Activated T-helper 1 cell treated with anti-CD3 and anti-CD28 coated beads, Interleukin-12 subunit alpha, Interleukin-12 subunit beta, Interleukin-2, Interleukin-4 antibody, amounts not matched to agents 30 ng/mL and 10 ng/mL and 1 ng/mL, durations not matched to agents 14 hours and 24 hours and 36 hours (primary cell): ENCODE measurements at places on chromosomes 16 and 17.
A peak's percentile ranks its signal among the peaks of the same experiment; 100 is the strongest.

GRCh38 chr16:30558789-30559377 is 709 bp upstream of the ZNF764 start:
- no peak for DNase-seq

DNA sequence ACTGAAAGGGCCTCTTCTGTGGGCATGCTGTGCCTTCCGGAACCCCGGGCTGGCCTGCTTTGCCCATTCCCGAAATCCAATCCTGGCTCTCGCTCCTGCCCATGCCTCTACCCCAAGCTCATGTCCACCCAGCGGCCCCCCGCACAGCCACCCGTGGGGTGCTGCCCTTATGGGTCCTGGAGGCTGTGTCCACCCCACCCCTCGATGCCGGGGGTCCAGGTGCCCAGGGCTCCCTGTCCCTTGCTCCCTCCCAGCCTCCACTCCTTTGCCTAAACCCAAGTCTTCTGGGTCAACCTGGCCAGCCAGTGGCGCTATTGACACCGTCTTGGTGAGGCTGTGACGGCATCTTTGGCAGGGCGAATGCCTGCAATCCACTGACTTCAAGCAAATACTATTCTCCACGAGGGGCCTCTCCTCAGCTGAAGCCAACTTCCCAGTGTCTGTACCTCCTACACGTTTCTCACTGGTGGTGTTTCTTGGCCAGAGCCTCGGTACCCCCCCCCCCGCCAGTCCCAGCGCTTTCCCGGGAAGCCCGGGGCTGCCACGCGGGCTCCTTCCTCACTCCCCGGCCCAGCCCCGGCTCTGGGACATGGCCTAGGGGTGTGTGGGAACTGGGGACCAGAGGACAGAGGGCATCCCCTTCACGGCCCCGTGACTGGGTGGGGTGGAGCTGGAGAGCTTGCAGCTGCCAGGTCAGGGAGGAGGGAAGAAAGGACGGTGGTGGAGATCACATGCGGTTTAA is 12.2 kb upstream of the DUS1L start:
- DNase-seq = no peak

GRCh38 chr16:28318042-28318744 is 25.9 kb downstream of the SBK1 start:
- no peak for DNase-seq

- DNase-seq = no peak
These were observed 27.2 kb upstream of the WWOX start for GRCh38 chr16:78072275-78072674.

GRCh38 chr16:4200000-4200780 is 41.7 kb downstream of the SRL start:
- no peak for DNase-seq

DNA sequence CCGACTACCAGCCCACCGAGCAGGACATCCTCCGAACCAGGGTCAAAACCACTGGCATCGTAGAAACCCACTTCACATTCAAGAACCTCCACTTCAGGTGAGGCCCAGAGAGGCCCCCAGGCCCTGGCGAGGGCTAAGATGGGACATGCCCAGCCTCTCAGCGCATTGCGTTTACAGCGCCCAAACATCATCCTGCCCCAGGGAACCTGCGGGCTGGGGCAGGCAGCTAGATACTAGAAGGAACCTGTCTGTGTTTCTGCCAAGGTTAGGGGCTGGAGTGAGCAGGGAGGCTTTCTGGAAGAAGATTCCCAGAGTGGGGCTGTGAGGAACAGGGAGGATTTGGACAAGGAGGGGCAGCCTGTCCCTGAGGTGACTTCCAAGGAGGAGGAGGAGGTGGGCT is 90.6 kb downstream of the AMFR start:
- DNase-seq = no peak

GRCh38 chr17:16942141-16943031 is 29.5 kb downstream of the TNFRSF13B start:
- DNase-seq = no peak

DNA sequence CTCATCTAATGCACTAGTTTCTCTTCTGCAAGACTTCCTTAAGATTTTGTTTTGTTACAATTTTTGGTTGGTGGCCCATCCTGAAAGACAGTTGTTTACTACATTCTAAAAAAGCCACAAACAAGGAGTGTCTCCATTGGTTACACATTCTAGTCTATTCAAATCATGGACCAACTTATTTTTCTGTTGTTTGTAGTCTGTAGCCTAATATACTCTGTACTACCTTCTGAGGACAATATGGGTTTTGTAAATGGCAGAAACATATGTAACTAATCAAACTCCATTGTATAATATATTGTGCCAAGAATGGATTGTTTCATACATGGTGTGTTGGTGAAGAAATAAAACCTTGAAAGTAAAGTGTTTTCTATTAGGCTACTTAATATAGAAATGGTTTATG is 79.5 kb upstream of the DHX40 start:
- DNase-seq = no peak

DNA sequence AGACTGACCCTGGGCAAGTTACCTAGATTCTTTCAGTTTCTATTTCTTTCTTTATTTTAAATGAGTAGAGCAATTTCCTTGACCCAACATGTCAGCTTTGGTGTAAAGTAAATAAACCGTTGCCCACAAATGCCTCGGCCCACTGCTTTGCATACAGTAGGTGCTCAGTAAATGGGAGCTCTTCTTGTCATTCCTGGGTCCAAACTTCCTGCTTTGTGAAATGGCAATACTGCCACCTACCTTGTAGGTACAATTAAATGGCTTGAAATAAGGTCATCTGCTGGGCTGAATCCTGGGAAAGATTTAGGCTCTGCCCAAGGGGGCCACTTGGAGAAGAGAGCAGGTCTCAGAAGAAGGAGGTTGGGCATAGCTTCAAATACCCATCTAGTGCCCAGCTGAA is 253.0 kb downstream of the HS3ST3B1 start:
- no peak for DNase-seq

DNA sequence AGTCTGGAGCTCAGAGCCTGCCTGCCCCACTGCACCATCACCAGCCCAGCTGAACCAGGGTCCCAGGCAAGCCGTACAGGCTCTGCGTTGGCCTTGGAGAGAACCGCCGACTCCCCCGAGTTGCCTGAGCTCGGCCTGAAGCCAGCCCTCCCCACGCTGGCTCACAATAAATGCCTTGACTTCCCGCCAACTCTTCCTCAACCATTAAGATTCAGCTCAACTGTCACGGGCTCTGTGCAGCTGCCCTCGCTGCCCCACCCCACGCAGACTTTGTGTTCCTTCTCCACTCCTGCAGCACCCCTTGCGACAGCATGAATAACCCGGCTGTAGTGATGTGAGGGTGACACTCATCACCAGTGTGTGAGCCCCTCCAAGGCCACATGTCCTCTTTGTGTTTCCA is 4.8 kb upstream of the QPRT start:
- DNase-seq = no peak

DNA sequence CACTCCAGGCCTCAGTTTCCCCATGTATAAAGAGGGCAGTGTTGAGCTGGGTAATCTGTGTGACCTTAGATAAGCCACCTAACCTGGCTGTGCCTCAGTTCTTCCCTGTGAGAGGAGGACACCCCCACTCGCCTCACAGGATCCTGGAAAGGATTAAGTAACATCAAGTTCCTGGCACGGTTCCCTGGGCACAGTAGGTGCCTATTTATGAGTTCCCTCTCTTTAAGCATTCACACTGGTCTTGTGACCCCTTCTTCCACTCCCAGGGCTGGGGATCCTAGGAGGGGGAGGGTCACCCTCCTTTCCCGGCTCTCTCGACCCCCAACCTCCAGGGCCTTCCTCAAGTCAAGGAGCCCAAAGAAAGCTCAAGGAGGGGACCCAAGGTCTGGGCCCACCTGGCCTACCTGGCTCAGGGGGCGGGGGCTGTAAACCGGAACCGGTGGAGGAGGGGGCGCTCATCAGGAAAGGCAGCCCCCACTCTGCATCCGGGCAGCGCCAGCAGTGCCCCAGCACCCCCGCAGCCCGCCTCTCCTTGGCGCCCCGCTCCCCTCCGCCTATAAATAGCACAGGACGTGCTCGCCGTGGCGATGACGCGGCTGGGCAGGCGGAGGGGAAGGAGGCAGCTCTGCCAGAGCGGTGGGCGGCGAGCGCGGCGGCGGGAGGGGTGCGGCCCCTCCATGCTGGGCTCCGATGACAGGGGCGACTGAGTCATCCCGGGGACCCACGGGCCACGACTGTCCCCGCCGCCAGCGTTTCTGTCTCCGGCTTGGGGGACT is 9.4 kb downstream of the RPL19 start:
- DNase-seq = peak; percentile 47

- DNase-seq = no peak
These were observed 24.2 kb upstream of the NLRP1 start for GRCh38 chr17:5608399-5609112.

GRCh38 chr16:58536278-58536677 is 21.0 kb downstream of the SETD6 start:
- DNase-seq = no peak

DNA sequence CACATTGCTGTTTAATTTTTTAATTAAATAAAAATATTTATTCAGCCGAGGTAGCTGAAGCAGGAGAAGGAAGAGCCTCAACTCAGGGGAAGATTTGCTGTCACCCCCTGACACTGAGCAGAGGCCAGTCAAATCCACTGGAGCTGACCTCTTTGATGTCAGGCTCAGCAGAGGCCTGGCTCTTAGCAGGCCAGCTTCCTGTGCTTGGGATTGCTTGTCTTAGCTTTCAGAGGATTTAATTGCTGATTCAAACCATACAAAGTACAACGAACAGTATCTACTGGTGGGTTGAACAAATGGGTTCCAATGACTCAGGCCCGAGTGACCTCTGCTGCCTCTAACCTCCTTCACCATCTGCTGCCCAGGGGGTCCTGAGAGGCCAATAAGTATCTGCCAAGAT is 417.0 kb upstream of the HSBP1 start:
- no peak for DNase-seq

DNA sequence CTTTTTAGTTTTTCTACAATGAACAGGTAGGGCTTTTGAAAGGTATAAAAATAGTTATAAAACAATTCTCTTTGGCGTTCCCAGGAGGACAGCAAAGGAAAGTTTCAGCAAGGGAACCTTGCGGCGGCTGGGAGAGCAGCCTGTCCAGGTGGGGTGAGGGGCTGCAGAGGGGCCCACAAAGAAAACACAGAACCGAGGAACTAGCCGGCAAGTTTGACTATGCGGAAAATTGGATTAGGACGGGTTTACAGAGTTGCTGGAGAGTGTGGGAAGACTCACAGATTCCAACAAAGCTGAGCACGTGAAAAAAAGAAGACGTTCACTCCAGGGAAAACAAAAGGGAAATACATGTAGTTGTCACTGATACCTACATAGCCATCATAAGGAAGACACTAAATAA is 40.2 kb upstream of the METTL16 start:
- DNase-seq = no peak

- DNase-seq = no peak
These were observed 103.5 kb downstream of the STX8 start for GRCh38 chr17:9472094-9472493.

DNA sequence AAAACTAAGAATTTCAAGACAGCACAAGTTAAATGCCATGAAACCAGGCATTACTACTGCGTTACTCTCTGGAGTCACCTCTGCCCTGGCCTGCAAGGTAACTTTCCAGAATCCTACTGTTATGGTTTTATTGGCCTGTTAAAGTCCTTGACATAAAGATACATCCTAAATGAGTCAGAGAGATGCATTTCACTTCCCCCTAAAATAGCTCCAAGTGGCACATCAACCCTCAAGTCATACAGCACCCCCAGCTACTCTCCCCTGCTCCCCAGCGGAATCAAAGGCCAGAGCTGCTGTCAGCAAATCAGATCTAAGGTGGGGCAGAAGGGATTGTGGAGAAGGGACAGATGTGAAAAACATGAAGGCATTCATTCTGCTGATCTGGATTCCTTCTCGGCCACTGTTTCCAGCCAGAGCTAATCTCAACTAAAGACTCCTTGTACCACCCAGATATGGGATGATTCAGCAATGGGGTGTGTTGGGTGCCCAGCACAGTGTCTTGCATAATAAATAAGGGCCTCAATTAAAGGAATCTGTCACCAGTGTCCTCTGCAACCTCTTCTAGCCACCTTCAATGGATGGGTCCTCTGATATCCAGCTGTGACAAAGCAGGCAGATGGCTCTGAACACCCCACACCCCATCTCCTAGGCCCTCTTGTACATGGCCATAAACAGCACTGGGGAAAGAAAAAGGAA is 8.5 kb upstream of the CCL1 start:
- no peak for DNase-seq

GRCh38 chr17:30477774-30478115 is 537 bp downstream of the GOSR1 start:
- DNase-seq = peak; percentile 6

- DNase-seq = no peak
These were observed 59.8 kb downstream of the PIPOX start for GRCh38 chr17:29102741-29103181.

DNA sequence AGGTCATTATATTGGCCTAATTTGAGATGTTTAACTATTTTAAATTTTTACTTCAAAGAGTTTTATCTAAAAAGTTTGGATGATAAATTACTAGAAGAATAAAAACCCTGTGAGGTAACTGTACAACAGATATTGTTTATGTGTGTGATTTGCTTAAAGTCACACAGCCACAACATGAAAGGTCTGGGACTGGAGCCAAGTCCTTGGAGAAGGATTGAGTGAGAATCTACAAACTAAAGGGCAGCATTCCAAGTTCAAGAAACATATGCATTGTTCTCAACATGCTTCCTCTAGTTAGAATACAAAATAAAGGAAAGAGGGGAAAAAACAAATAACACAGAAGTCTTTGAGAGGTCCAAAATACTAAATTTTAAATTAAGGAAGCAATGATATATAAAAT is 131.5 kb upstream of the MON1B start:
- no peak for DNase-seq

- no peak for DNase-seq
These were observed 13.5 kb upstream of the PLEKHG4 start for GRCh38 chr16:67265834-67266233.

GRCh38 chr16:66925322-66925840 is at the start of gene RRAD:
TSS of gene RRAD (minus strand) at chr16:66925535. CDS start at chr16:66925179, 356 bp downstream.
- no peak for DNase-seq

DNA sequence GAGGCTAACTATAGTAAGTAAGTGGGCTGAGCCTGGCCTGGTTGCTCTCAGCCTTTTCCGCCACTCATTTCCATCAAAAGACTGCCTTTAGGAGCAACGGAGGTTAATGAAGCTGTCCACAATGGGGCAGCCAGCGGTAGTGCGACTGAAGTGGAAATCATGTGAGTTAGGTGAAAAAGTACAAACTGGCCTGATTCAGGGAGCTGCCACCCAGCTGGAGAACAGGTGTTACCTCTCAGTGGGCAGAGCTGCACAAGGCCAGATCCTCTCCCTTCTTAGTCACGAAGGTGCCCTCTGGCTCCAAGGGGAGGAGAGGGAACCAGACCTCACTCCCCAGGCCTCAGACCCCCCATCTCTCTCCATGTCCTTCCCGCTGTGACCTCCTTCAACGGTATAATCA is 34.4 kb upstream of the CDRT4 start:
- no peak for DNase-seq

DNA sequence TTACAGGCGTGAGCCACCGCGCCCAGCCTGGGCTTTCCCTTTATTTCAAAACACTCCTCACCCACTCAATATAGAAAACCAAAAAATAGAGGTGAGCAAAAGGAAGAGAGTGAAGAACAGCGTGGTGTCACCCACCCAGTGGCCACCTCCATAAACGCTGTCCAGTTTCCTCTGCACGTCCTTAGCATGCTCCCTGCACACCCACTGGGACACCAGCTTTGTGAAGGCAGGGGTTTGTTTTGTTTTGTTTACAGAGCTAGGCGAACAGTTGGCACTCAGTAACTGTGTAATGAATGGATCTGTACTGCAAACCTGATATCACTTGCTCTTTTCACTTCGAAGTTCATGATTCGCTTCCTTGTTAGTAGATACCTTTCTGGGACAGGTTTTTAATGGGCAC is 73.0 kb downstream of the PRKCB start:
- no peak for DNase-seq

GRCh38 chr17:60392042-60392844 is at the start of gene USP32:
TSS of gene USP32 (minus strand) at chr17:60392133. CDS start at chr17:60391939, 194 bp downstream.
- DNase-seq = peak; percentile 97
